ENCODE measurements at places on chromosomes 3 and 15.

DNA sequence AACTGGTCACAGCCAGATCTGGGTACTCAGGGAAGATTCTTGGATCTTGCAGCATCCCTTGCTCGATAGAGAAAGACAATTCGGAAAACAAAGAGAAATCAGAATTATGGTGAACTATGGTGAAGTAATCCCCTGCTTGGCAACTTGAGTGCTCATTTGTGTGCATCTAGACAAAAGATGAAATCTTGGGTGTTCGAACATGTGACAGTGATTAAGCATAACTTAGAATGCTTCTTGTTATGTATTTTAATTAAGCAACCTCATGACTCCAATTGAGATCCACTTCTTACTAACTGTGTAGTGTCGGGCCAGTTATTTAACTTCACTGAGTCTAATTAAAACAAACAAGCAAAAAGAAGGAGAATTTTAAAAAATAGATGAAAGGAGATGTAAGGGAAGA, 56.5 kb downstream of the ZNF385D start:
- DNase-seq: no peak

DNA sequence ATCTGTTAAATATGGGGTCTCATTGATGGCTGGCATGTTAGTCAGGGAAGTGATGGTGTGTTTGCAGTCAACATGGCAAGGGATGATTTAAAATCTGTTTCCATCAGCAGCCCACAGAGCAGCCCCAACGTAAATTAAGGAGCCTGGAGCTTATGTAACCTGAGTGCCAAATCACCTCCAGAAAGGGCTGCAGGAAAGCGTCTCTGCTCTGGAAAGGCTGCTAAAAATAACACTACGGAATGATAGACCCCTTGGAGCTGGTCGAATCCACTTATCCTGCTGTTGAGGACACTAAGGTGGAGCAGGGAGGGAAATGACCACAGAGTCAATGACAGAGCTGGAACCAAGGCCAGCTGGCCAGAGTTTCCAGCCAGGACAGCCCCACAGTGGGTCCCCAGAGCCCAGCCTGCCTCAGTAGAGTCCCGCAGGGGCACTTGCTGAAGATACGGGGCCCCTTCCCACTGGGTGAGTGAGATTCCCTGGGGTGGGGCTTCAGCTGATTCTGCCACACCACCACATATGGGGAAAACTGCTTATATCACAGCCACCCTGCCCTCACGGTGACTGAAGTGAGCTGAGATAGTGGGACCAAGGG, 63.5 kb downstream of the EPHB1 start:
- DNase-seq: no peak

GRCh38 chr3:170862618-170863374, 7.2 kb downstream of the RPL22L1 start:
- no peak for DNase-seq

- no peak for DNase-seq
These were observed 3.6 kb downstream of the POLG start for GRCh38 chr15:89330881-89331595.

- no peak for DNase-seq
These were observed 66.9 kb upstream of the PLAAT1 start for GRCh38 chr3:193174140-193174539.

- no peak for DNase-seq
These were observed 32.9 kb downstream of the SPSB4 start for GRCh38 chr3:141083836-141084649.

DNA sequence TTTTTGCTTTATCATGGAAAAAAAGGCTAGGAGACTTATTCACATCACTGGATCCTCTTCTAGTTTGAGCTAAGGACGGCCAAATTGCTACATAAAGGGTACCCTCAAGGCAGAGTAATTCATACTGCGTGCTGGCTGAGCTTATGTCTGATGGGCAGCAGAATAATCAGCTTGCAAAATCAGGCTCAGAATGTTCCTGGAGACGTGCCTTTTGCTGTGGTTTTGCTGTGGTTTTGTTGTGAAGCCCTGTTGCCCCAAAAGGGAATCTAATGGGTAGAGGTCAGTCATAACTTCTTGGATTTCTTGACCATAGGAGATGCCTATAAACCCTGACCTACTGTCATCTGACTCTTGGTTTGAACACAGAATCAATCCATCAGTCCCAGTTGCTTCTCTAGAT, 189.9 kb downstream of the SOX2 start:
- DNase-seq: no peak

DNA sequence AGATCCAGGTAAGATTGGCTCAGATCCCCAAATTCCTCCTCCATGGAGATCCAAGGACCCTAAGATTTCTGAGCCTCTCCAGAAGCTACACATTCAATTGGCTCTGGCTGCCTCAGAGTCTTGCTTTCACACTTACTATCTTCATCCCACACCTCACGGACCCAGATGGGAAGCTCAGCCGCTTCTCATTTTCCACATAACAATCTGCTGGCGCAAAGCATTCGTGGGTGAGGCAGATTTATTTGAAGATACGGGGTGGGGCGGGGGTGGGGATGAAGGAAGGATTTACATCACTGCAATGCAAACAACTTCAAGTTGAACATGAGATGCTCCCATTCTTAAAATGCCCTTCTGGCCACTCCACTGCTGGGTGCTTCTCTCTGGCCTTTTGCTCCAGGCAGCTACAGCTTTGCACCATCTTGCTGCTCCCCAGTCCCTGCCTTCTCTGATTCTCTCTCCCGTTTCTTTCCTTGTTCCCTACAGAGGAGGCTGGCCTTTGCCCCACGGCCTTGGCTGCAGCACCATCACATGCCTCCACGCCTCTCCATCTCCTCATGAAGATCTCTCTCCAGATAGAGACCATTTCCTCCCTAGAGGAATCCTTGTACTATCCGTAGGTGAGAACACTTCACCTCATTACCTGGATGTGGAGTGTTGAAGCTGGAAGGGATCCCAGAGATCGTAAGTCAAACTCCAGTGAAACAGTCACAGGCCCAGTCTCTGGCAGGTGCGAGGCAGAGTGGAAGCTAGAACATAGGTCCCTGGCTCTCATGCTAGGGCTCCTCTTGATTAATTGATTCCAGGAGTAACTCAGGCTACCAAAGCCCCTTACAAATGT, 175.9 kb downstream of the RPLP1 start:
- no peak for DNase-seq

DNA sequence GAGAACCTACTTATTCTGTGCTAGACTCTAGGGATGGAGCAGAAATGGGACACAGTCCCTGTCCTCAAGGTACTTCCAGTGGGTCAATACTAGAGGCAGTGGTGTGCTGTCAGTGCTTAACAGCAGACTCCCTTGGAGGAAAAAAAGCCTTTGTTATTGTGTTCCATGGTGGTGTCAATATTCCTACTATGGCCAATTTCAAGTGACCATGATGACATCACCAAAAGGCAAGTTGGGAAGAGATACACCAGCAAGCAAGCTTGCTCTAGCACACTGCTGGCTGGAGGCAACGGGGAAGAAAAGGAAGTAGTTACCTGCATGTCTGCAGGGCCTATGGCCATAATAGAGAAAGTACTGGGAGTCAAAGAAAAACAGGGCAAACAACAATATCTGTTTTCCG, 89.6 kb upstream of the ETV5 start:
- DNase-seq: no peak

GRCh38 chr3:150666167-150666566, 37.6 kb downstream of the ERICH6 start:
- no peak for DNase-seq

- no peak for DNase-seq
These were observed 39.6 kb upstream of the SFMBT1 start for GRCh38 chr3:53085476-53085875.

GRCh38 chr15:33242669-33243191, 48.2 kb upstream of the FMN1 start:
- no peak for DNase-seq
